ENCODE measurements at places on chromosomes 6 and 20. TPM values are rescaled to one million over a fixed set of nuclear protein-coding genes. Genes with fewer than 3 reads are reported as not detected.

ABHD16B gene
- total RNA-seq = not detected

CDSN gene
- total RNA-seq = not detected

DNA sequence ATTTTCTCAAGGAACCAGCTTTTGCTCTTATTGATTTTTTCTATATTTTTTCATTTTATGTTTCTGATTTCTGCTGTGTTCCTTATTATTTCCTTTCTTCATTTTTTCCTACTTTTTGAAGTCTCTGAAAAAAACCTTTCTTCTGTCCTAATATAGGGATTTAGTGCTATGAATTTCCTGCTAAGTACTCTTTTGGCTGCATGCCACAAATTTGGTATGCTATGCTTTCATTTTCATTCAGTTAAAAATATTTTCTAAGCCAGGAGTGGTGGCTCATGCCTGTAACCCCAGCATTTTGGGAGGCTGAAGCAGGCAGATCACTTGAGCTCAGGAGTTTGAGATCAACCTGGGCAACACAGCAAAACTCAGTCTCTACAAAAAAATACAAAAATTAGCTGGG, 30.6 kb downstream of the SIRPD start:
- DNase-seq = no peak
- no peak overlapping the region for H3K4me3 ChIP-seq
- H3K36me3 ChIP-seq = no peaks in the 10 kb centered on the region
- H3K4me1 ChIP-seq = no peaks in the 10 kb centered on the region
- H3K27ac ChIP-seq = no peak overlapping the region

DNA sequence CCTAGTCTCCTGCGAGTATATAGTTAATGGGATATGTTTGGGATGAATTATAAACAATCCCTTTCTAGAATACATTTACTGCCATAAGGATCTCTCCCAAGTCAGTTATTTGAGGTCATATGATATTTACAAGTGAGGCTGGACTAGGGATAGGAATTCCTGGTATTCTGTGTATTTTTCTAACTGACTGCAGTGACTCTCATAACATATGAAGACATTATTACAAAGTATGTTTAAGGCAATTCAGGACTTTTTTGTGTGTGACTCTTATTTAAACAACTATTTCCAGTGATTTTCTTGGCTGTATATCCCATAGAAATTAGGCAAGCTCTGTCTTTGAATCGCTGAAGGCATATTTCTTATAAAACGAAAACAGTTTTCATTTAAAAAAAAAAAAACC, 18.4 kb upstream of the TNFAIP3 start:
- H3K36me3 ChIP-seq = no peaks in the 10 kb centered on the region
- no peak overlapping the region for H3K4me3 ChIP-seq
- no peaks in the 10 kb centered on the region for H3K4me1 ChIP-seq
- H3K27ac ChIP-seq = no peak overlapping the region
- H3K27me3 ChIP-seq = no peaks in the 10 kb centered on the region

DNA sequence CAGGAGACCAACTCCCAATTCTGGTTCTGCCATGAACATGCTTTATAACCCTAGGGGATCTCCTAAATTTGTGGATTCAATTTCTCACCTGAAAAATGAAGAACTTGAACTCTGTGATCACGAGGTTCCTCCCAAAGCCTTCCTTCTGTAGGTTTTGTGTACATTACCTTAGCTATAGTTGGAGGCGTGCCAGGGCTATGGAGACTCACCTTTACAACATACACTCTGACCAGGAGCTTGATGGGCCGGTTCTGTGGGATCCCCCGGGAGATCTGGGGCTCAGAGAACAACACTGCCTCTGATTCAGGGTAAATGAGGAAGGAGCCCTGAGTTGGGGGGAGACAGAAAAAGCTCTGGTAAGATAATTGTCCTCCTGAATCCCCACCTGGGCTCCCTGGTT, 34.1 kb downstream of the ERGIC3 start:
- no peak for DNase-seq
- no peaks in the 10 kb centered on the region for H3K36me3 ChIP-seq
- H3K27ac ChIP-seq = no peak overlapping the region
- no peaks in the 10 kb centered on the region for H3K27me3 ChIP-seq
- no peaks in the 10 kb centered on the region for H3K4me1 ChIP-seq
